Hippocampal formation (tissue), 2 donors: ENCODE measurements at places on chromosomes 7 and 10.

DNA sequence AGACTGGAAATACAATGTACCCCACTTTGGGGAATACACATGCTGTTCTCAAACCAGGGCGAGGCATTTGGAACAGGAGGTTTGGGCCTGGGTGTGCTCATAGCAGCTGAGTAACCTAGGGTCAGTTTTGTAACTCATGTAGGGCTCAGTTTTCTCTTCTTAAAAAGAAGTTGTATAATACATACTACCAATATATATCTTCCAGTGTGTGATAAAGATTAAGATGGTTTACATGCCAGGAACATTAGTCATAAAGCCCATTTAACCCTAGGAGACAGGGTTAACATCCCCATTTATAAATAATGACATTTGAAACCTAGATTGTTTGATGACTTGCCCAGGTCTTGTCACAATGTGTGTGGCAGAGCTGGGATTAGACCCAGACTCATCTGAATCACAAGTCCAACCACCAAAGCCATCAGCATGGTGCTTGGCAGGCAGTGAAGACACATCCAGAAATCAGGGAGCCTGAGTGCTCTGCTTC lies 6.0 kb downstream of the AKR1B10 start:
- no peak for DNase-seq

DNA sequence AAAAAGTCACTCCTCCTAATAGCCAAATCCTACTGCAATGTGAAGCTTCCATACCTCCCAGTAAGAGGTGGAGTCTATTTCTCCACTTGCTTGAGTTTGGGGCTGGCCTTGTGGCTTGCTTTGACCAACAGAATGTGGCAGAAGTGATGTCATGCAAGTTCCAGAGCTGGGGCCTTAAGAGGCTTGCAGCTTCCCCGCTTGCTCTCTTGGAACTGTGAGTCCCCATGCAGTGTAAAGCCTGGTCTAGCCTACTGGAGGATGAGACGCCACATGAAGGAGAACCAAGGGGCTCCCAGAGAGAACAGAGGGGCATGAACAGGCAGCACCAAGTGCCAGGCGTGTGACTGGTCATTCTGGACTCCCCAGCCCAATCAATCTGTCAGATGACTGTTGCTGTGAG lies 58.6 kb upstream of the OPALIN start:
- peak; percentile 6 for DNase-seq

DNA sequence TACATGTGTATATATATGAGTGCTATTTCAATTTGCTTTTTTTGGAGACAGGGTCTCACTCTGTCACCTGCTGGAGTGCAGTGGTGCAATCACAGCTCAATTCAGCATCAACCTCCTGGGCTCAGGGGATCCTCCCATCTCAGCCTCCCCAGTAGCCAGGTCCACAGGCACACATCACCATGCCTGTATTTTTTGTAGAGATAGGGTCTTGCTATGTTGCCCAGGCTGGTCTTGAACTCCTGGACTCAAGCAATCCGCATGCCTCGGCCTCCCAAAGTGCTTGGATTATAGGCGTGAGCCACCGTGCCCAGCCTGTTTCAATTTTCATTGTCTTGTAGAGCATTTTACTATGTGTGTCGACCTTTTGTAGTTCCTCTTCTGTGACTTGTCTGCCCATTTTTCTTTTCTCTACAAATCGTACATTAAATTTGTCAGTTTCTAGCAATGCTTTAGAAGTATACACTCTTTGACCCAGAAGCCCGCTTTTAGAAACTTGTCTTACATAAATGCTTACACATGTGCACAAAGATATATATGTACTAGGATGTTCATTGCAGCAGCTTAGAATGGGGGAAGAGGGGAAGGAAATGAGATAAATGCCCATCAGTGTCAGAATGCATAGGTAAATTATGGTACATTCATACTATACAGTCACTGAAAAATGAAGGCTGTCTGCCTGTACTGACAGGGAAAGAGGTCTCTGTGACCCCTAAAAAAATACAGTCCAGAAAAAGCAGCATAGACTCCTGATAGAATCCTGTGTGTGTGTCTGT lies 12.2 kb upstream of the RFC2 start:
- no peak for DNase-seq

GRCh38 chr7:100893318-100893895 lies 2.3 kb downstream of the ACHE start:
- no peak for DNase-seq

DNA sequence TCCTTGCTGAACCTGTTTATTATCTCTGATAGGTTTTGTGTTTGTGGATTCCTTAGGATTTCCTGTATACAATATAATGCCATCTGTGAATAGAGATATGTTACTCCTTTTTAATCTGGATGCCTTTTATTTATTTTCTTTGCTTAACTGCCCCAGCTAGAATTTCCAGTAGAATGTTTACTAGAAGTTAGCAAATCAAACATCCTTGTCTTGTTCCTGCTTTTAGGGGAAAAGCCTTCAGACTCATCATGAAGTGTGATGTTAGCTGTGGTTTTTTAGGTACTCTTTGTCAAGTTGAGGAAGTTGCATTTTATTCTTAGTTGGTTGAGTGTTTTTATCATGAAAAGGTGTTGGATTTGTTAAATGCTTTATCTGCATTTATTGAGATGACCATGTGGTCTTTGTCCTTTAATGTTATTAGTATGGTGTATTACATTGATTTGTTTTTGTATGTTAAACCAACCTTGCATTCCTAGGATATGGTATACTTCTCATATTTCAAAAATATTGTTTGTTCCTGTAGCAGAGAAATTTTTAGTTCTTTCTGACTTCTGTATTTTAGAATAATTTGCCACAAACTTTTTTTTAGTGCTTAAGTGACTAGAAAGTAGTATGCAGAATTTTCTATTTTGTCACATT lies 24.3 kb downstream of the PPP2R2D start:
- DNase-seq, result no peak

GRCh38 chr7:128869944-128870285 lies 7.3 kb downstream of the ATP6V1F start:
- DNase-seq, result no peak

DNA sequence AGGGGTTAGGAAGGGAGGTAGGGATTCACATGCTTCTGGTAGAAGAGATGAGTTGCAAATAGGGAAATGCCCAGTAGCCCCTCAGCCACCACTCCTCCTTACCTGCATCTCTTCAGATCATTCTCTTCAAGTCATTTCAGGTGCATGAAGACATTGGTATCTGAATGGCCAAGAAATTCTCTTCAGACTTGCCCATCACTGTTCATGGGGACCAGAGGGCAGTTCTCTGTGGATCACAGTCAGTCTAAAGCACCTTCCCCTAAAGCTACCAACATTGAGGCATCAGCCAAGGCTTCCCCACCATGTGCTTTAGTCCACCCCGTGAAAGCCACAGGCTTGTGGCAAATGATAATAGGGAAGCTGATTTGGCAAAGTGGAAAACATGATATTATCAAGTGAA lies 319.4 kb upstream of the ZNF32 start:
- DNase-seq, result no peak

DNA sequence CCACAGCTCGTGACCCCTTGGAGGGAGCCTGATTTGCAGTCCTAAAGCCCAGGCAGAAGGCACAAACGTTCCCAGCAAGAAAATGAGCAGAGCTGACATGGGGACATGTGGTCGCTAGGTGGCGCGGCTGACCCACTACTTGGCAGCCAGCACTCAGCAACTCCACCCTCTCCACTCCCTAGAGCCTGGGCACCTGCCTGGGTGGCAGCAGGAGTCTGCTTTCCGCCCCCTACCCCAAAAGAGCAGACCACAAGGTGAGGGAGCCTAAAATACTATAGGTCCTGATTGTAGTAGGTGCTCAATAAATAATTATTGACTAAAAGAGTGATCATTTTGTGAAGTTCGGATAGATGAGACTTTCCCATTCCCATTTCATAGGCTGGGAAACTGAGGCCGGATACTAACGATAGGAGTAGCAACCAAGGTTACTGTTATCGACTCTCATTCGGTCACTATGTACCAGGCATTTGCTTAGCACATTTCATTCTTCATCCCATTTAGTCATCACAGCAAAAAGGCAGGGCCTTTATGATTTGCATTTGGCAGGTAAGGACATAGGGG lies 57.4 kb downstream of the NEUROG3 start:
- DNase-seq, result peak; percentile 39

DNA sequence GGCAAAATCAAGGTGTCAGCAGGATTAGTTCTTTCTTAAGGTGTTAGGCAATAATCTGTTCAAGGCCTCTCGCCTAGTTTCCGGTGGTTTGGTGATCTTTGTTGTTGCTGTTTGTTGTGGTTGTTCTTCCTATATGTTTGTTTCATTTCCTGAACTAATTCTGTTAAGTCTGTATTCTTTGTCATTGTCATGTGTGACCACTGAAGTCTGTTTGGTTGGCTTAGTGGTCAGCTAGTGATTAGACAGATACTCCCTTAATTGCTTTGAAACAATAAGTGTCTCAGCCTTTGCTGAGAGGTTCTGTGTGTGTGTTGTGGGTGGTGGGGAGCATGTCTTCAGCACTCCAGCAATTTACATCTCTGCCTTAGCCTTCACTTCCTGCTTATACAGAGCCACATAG lies 46.0 kb downstream of the ABCC2 start:
- DNase-seq, result no peak

DNA sequence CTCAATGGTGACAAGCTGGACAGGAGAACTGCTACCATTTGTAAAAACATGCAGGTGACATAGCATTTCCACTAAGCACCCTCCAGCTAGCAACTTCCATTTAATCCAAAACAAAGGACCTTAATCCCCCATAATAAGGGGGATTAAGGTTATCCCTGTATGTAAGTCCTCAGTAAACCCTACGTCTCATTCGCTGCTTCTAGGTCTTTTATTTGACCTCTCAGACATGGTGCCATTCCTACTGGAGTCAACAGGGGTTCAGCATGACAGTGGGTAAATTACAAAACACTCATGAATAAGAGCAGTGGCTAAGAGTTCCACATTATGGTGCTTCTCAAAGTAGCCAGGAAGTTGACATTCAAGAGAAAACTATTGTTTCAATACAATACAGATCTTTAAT lies 121.8 kb upstream of the CAV2 start:
- DNase-seq, result no peak

DNA sequence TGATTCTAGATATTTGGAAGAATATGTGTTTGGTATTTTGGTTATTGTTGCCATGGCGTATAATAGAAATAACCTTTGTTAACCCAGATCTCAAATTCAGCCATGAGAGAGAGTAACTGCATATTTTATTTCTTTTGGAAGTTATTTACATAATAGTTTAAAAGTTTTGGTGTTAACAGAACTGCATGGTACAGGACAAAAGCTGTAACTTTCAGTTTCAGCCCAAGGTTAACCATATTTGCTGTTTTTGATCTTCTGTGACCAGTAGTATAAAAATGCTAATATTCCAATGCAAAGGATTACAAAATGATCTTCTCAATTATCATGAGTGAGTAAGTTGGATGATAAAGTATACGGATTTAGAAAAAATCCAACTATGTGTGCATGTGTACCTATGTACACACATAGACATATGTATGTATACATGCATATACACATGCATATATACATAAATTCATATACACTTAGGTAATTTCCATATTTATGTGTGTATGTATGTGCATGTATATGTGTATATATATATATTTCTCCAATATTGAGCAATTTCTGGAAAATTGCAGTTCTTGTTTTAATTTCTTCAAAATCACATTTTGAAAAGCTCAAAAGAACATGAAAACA lies 38.0 kb upstream of the PIP4K2A start:
- DNase-seq, result no peak

- DNase-seq, result no peak
Observed at GRCh38 chr7:34596887-34597286, 61.1 kb upstream of the NPSR1 start.

GRCh38 chr7:121279822-121280221 lies 49.0 kb upstream of the WNT16 start:
- no peak for DNase-seq

- no peak for DNase-seq
Observed at GRCh38 chr10:36256166-36256565, 614.1 kb upstream of the FZD8 start.

DNA sequence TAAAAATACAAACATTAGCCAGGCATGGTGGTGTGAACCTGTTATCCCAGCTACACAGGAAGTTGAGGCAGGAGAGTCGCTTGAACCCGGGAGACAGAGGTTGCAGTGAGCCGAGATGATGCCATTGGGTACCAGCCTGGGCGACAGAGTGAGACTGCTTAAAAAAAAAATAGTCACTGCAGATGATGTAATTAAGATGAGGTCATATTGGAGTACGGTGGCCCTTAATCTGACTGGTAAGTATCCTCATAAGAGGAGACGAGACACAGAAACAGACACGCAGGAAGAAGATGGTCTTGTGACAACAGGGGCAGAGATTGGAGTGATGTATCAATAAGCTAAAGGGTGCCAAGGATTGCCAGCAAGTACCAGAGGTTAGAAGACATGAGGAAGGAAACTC lies 156.0 kb downstream of the FAM107B start:
- DNase-seq, result no peak

DNA sequence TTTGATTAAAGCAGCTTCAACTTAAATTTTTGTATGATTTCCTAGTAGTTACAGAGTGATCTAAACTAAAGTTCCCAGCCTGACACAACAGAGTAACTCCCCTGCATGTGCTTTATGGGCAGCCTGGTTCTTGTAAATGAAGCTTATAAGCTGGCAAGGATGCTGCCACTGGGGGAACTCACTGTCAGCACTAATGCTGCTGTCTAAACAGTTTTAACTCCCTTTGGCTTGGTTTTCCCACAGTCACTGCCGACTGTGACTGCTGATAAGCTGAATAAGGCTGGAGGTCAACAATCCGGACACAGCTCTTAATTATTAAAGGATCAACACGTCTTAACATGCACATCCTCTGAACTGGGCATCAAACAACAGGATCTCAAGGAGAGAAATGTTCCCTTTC lies 130.1 kb downstream of the OTUD1 start:
- no peak for DNase-seq

- DNase-seq, result no peak
Observed at GRCh38 chr7:22350466-22351328, 6.3 kb downstream of the RAPGEF5 start.

DNA sequence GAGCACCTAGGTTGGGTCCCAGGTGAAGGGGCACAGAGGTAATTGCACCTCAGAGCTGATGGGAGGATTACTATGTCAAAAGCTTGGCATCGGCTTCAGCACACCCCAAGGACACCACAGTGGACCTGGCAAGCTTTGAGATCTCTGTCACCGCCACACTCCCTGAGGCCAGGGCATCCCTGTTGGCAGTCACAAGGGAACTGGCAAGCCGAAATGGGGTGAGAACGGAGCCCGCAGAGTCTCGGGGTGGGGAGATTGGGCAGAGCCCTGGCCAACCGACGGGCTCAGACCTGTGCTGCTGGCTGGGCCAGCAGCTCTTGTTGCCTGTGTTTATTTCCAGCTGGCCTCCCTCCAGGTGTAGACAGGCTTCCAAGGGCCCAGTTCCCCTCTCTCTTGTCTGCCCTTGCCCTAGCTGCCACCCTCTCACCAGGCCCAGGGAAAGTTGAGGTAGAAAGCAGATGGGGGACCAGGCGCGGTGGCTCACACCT lies 2.5 kb downstream of the HSPB1 start:
- DNase-seq, result no peak

- no peak for DNase-seq
Observed at GRCh38 chr10:6532321-6532720, 47.8 kb downstream of the PRKCQ start.

- DNase-seq, result peak; percentile 8
Observed at GRCh38 chr10:113494761-113495160, 58.1 kb upstream of the HABP2 start.
